ENCODE measurements at places on chromosomes 2 and 18. TPM values are rescaled to one million over a fixed set of nuclear protein-coding genes. Genes with fewer than 3 reads are reported as not detected.

MALL gene
- total RNA-seq, result 11.7 TPM

PRKCE gene
- total RNA-seq, result 18.0 TPM

ACMSD gene
- not detected for total RNA-seq

MAB21L4 gene
- total RNA-seq, result not detected

GAL3ST2 gene
- not detected for total RNA-seq

CRYBA2 gene
- not detected for total RNA-seq

SERPINB4 gene
- total RNA-seq, result not detected

OTOF gene
- 2.5 TPM for total RNA-seq

WNT6 gene
- total RNA-seq, result not detected

SLC4A5 gene
- 0.11 TPM for total RNA-seq

TWSG1 gene
- total RNA-seq, result 37.2 TPM

ALPI gene
- total RNA-seq, result not detected

OTX1 gene
- total RNA-seq, result 0.11 TPM

VWC2L gene
- not detected for total RNA-seq

SLC14A1 gene
- not detected for total RNA-seq

IFIH1 gene
- total RNA-seq, result 4.3 TPM

CD207 gene
- total RNA-seq, result 0.11 TPM

SFXN5 gene
- 10.5 TPM for total RNA-seq

C18orf32 gene
- total RNA-seq, result 8.9 TPM
